ENCODE measurements at places on chromosomes 16 and 17.

- ATAC-seq: peak; percentile 76
These were observed 376.3 kb downstream of the CNTNAP4 start for GRCh38 chr16:76653390-76654026.

DNA sequence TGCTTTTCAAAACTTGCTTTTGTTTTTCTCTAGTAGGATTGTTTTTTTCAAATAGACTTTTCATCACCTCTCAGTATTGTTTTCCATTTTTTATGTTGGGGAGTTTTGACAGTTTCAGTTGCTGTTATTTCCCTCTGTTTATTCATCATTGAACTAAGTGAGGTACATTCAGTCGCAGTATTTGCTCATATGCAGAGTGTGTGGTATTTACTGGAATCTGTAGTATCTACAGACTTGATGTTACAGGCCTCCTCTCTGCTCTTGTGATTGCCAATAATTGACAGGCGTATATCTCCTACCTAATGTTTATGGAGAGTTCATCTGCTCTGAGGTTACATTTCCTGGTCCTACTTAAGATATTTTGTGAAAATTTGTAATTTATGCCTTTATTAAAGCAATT lies 49.6 kb downstream of the COX10 start:
- ATAC-seq: no peak

GRCh38 chr16:4324492-4325252 lies 8.8 kb downstream of the GLIS2 start:
- ATAC-seq: no peak

- no peak for ATAC-seq
These were observed 8.9 kb downstream of the NSMCE1 start for GRCh38 chr16:27259710-27260109.

Measured in SK-N-SH treated with all-trans-retinoic acid at 6 μM for 48 hours (cell line).